NCI-H446 (cell line): ENCODE measurements at places on chromosomes 7 and 10.

DNA sequence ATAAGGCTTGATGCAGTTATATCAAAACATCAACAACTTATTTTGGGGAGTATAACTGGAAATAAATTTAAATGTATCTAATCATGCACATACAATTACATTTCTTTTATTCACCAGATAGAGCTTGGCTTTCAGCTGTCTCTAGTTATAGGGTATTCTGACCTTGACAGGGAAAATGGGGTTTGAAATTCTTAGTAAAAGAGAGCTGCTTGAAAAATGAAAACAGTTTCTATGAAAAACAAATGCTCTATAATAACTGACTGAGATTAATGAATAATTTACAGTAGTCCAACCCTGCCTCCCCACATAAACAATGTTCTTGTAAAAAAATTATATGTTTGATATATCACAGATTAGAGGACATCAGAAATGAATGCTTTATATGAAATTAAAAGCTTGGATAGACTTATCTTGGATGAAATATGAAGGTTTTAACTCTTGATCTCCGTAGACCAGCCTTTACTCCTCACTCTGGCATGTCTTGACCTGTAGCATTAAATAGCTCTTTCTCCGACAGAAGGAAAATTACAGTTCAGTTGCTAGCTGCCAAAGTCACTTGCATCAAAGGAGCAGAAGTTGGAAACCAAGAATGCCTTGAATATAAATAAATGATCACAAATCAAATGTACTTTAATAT is 32.1 kb downstream of the VWC2 start:
- DNase-seq = no peak

- no peak for DNase-seq
These were observed 92.9 kb downstream of the XRCC2 start for GRCh38 chr7:152583006-152583405.

DNA sequence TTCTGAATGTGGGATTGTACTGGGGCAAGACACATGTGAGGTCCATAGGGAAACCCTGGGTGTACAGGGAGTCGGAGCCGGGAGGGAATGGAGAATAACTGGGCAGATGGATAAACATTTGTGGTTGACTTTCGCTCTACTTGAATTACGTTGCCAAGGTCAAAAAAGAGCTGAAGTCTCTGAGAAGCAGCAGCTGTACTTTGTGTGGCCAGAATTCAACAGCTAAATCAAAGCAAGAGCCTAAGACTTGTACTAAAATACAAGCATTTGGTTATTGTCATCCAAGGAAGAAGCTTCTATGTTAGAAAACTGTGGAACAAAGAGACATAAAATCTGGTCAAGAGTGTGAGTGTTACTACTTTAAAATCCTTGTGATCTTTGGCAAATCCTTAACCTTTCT is 457.2 kb downstream of the ARL4A start:
- peak; percentile 42 for DNase-seq

DNA sequence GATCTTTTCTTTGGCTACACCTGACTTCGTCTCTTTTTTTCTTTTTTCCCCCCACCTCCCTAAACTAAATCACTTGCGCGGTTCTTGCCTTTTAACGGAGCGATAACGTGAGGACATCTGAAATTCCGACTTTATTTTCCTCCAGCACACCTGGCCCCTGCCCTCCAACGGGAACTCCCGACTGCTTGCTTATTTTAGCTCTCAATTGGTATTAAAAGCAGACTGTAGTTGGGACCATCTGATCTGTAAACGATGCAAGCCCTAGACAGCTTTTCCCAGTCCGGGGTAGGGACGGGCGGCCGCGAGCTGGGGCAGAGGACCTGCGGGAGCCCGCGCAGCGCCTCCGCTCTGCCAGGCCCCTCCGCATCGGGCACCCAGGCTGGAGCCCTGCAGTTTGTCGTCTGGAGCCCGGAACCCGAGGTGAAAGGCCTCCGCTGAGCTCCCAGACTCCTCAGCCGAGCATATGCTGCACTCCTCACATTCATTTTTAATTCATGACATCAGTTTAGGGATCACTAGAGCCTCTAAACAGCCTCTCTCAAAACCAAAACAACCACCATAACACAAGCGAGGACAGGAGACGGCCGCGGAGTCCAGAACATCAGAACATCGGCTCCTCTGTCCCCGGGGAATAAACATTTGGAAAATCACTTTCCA is 10.0 kb upstream of the EMX2 start:
- DNase-seq = no peak

DNA sequence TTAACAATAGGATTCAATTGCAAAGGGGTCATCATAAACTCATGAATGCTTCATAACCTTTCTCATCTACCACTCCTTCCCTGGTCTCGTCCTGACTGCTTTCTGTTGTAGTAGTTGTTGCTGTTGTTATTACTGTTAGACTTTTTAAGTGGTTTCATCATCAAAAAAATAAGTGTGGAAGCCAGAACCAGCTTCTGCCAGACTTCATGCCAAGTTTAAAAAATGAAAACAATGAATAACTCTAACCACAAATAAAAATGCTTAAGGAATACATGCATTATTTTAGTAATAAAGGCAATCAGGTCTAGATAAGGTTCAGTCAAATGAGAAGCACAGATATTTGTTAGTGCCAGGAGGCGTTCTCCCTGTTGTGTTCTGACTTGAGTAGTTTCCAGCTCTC is 85.4 kb downstream of the PCLO start:
- DNase-seq = no peak

GRCh38 chr10:103445366-103445765 is 6.8 kb downstream of the CALHM2 start:
- no peak for DNase-seq

DNA sequence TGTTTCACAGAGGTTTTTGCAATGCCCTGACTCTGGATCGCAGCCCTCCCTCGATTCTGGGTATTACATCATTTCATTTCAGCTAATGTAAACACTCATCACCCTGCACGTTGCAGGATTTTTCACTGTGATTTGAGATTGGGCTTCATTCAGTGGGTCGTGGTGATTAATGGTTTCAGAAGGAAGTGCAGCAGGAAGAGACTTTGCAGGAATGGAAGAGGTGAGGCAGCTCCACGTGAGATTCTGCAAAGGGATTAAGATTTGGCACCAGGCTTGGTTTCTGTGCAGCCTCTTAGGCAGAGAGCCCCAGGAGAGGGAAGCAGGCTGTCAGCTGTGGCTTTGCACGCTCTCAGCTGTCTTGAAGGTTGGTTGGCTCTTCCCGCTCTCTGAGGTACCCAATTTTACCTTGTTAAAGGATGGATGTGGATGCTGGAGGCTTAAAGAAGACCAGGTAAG is 95.2 kb downstream of the PLCE1 start:
- DNase-seq = no peak

- DNase-seq = peak; percentile 66
These were observed 43.0 kb upstream of the MACC1 start for GRCh38 chr7:20260223-20260622.

DNA sequence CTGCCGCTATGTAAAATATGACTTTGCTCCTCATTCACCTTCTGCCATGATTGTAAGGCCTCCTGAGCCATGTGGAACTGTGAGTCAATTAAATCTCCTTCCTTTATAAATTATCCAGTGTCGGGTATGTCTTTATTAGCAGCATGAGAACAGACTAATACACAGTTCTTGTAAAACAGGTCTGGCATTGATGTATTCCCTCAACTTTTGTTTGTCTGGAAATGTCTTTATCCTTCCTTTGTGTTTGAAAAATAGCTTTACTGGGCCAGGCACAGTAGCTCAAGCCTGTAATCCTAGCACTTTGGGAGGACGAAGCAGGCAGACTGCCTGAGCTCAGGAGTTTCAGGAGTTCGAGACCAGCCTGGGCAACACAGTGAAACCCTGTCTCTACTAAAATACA is 14.5 kb downstream of the IPMK start:
- no peak for DNase-seq

DNA sequence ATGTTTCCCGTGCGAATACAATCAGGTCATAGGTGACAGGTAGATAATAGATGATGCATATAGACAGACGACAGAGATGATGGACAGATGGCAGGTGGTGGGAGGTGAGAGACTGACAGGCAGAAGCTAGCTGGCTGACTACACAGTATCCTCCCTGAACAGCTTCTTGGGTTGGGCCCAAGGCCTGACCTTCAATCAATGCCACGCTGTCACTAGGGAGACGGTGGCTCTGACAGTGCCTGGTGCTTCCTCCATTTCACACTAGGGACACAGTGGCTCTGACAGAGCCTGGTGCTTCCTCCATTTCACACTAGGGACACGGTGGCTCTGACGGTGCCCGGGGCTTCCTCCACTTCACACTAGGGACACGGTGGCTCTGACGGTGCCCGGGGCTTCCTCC is 200.1 kb downstream of the DIP2C start:
- DNase-seq = no peak

GRCh38 chr7:22223807-22224206 is 133.1 kb downstream of the RAPGEF5 start:
- no peak for DNase-seq

GRCh38 chr10:95377950-95378349 is 87.1 kb upstream of the PDLIM1 start:
- DNase-seq = no peak

DNA sequence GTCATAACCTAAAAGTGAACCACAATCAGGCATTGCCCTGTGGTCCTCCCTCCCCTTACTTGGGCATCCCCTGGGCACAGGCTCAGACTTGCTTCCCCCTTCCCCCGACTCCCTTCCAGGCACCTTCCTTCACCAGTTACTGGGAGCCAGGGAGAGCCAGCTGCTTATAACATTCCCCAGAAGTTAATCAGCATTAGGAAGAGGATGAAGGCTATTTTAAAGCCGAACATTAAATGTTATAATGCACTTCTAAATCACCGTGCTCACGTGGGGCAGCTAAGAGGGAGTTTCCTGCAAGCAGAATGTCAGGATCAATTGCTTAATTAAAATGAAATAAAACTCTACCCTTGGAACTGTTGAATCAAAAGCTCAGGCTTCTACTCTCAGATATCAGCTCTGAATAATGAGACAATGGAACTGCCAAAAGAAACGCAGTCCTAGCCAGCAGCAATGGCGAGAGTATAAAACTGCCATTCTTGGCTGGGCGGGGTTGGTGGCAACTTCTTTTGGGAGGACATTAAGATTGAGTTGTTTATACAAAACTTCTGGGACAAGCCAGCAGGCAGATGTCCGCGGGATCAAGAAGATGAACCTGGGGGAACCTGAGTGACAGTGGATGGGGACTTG is 169.5 kb downstream of the FANK1 start:
- no peak for DNase-seq

DNA sequence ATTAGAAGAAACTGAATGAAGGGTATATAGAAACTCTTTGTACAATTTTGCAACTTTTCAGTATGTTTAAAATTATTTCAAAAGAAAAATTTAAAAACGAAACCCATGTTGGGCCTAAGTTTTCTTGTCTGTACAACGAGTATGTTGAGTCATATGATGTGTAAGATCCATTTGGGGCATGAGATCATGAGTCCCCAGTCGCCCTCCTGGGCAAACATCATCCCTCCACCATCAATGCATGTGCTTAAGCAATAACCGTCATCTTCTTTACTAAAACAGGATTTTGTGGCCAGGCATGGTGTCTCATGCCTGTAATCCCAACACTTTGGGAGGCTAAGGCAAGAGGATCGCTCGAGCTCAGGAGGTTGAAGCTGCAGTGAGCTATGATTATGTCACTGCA is 54.2 kb upstream of the CDCA7L start:
- DNase-seq = no peak

GRCh38 chr7:22920672-22921071 is 93.3 kb downstream of the HYCC1 start:
- DNase-seq = peak; percentile 3

DNA sequence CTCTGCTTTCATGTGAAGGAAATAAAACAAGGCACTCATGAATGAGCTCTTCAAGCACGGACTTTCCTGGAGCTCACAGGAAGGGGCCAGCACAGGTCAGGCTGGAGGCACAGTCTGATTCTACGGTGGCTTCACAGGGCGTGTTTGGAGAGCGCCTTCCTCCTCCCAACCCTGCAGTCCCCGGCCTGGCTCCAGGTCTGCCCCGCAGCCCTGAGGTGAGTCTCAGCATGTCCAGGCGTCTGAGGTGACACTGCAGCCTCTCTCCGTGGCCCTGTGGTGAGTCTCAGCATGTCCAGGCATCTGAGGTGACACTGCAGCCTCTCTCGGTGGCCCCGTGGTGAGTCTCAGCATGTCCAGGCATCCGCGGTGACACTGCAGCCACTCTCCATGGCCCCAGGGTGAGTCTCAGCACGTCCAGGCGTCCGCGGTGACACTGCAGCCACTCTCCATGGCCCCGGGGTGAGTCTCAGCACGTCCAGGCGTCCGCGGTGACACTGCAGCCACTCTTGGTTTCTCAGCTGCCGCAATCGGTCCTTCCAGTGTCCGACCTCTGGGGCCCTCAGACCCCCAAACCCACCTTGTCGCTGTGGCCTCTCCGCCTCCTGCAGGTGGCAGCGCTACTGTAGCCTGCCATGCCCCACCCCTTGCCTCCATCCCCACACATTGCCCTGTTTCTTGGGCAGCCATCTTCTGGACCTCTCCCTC is 381.7 kb downstream of the DNAJB6 start:
- no peak for DNase-seq

DNA sequence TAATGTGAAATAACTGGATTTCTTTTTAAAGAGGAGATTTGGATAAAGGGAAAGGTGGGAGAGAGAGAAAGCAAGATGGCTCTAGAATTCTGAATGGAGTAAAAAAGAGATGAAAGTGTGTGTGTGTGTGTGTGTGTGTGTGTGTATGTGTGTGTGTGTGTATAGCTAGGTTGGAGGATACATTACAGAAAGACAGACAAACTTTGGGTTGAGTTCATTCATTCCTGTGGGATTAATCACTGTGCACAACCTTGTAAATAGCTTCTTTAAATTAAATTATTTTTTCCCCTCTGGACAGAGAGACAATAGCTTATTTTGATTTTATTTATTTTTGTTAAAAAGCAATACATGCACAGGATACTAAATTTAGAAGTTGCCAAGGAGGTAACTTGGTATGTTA is 7.5 kb downstream of the ASB4 start:
- DNase-seq = no peak

- peak; percentile 39 for DNase-seq
These were observed 19.5 kb upstream of the ABCB5 start for GRCh38 chr7:20595971-20596370.

DNA sequence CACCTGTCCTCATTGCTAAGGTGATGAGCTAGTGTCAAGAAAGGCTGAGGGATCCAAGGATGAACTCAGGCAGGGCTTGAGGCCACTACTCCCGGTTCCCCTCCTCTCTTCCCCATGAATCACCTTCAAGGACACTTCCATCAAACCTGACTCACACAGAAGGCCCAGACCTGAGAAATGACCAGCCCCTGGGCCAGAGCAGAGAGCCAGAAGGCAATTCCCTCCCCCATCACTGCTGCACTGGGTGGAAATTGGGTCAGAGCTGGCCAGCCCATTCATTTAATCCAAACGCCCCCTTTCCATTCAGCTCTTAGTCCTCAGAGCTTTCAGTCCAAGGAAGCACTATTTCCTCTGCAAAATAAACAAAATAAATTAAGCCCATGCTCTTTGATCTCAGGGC is 182.0 kb downstream of the KCNMA1 start:
- DNase-seq = no peak

DNA sequence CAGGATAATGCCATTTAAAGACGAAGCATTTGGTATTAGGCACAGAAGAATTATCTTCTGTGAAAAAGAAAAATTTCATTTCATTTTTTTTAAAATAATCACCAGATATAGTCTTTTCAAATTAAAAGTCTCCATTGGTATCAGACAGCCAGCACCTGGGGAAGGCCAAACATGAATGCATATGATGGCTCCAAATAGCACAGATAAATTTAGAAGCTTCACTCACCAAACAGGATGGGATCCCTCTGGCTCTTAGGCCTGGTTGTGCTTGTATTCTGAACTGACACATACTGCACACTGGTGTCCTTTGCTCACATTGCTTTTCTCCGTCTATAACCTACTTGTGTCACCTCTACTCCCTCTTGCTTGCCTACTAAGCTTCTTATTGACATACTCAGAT is 169.5 kb upstream of the CHRM2 start:
- no peak for DNase-seq

GRCh38 chr7:137976696-137977095 is 25.2 kb downstream of the CREB3L2 start:
- no peak for DNase-seq
